ENCODE measurements at places on chromosomes 12 and 14.

GRCh38 chr12:39061576-39061975, 156.2 kb upstream of the CPNE8 start:
- no peak for DNase-seq

GRCh38 chr12:54294152-54294952, 6.5 kb downstream of the NFE2 start:
- no peak for DNase-seq

GRCh38 chr12:75447691-75448393, 32.7 kb upstream of the GLIPR1 start:
- no peak for DNase-seq

GRCh38 chr14:97977651-97978261, 1180.6 kb downstream of the VRK1 start:
- peak; percentile 53 for DNase-seq

- no peak for DNase-seq
Observed at GRCh38 chr14:39861229-39861600, 429.0 kb upstream of the FBXO33 start.

GRCh38 chr12:25725931-25726330, 172.8 kb upstream of the LMNTD1 start:
- DNase-seq: no peak

- DNase-seq: no peak
Observed at GRCh38 chr12:89492883-89493282, 31.7 kb downstream of the GALNT4 start.

- no peak for DNase-seq
Observed at GRCh38 chr14:92409043-92409442, 86.1 kb downstream of the SLC24A4 start.

GRCh38 chr14:91354979-91355685, 62.5 kb downstream of the CCDC88C start:
- DNase-seq: no peak

DNA sequence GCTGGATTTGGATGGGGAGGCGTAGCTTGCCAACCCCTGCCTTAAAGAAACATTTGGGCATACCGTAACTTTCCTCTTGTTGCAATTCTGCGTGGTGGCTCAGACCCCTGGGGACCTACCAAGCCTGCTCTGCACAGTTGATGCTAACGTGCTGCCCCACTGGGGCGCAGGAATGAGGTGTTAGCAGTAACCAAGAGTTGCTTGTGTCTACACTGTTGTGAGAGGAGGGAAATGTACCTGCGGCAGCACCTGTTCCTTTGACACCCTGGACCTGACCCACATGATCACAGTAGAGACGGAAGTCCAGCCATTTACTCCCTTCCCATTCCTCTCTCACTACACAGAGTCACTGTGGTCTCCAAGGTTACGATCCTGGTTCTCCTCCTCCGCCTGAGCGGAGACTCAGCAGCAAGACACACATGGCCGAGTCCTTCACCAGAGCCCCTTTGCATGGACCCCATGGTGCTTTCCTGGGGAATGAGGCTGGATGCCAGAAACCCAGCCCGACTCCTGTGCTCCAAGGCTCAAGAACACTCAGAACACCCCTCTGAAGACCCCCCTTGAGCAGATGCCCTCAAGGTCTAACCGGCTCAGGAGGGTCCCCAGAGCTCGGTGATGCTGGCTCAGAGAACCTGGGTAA, 84.8 kb downstream of the FBXL14 start:
- no peak for DNase-seq

DNA sequence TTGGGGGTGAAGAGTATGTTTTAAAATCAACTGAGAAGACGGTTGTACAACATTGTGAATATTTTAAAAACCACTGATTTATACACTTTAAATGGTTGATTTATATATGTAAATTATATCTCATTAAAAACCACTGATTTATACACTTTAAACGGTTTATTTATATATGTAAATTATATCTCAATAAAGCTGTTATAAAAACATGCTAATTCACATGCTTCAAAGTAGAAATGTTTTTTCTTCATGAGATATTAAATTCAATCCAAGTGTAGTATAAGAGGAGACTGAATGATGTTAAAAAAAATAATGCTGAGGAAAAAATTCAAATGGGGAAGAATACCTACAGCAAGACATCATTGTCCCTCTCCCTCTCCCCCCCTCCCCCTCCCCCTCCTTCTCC, 92.9 kb downstream of the ATXN2 start:
- DNase-seq: no peak

- no peak for DNase-seq
Observed at GRCh38 chr12:6953442-6954315, 2.5 kb downstream of the PTPN6 start.

- no peak for DNase-seq
Observed at GRCh38 chr12:98211909-98212695, 303.3 kb upstream of the TMPO start.

GRCh38 chr12:68631227-68631626, 20.5 kb downstream of the RAP1B start:
- DNase-seq: no peak

- no peak for DNase-seq
Observed at GRCh38 chr12:55246159-55246558, 1.8 kb downstream of the OR6C74 start.

- no peak for DNase-seq
Observed at GRCh38 chr12:96578526-96579125, 89.2 kb downstream of the CFAP54 start.

DNA sequence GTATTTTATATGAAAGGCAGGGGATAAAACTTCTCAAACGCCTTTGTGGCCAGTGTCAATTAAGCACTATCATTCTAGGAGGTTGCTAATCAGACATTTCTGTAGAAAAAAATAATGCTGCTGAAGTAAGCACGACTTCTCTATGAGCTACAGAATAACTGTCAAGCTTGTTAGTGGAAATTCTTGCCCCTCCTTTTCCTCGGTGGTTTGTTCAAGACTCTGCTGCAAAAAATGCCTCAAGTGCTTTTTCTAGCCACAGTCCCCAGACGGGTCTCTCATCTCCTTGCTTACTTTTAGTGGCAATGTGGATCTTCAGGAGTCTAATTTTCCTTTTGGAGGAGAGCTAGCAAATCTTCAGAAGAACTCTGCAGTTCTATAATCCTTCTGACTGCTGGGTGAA, 452.0 kb downstream of the FUT8 start:
- DNase-seq: no peak

DNA sequence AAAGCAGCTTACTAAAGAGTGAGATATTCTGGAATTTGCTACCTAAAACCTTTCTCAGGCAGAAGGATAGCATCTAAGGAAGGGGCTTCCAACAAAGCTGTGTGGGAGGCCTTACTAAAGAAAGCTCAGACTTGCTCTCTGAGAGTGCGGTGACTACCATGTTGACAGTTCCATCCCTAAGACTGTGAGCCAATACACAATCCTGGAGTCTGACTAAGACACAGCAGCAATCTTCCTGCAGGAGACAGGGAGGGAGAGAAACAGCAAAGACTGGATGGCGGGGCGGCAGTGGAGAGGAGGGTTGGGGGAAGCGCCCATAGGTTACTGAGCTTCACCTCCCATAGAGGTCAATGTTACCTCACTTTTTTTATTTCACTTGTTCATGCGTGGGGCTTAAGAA, 70.9 kb downstream of the KITLG start:
- DNase-seq: no peak

DNA sequence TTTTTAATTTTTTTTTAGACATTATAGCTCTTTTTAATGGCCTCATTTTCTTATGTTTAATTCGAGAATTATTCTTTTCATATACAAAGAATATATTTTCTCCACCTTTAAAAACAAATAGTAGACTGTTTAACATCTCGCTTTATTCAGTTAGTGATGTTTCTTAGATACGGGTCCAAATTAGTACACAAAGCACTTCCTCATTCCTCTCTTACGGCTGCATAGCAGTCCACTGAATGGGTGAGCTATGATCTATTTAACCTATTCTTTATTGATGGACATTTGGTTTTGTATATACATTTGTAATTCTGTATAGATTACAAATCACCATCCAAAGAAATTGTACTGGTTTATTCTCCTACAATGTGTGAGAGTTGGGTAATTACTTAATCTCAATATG, 8.3 kb upstream of the GPR162 start:
- no peak for DNase-seq

GRCh38 chr14:35809597-35809996, 502 bp upstream of the RALGAPA1 start:
- no peak for DNase-seq

DNA sequence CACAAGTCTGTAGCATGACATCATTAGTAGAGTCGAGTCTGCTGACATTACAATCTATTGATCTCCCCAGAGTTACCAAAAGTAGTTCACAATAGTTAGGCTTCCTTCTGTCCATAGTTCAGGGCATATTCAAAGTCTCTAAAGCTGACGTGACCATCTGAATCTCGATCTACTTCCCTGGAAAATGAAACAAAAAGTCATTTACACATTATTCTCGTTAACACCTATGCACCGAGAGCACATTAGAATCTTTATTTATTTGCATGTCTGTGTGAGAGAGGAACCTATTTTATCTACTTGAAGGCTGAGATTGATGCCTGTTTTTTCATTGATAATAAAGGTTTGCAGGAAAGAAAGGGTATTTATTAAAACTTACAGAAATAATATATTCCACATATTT, 157.4 kb downstream of the EFCAB11 start:
- DNase-seq: no peak

DNA sequence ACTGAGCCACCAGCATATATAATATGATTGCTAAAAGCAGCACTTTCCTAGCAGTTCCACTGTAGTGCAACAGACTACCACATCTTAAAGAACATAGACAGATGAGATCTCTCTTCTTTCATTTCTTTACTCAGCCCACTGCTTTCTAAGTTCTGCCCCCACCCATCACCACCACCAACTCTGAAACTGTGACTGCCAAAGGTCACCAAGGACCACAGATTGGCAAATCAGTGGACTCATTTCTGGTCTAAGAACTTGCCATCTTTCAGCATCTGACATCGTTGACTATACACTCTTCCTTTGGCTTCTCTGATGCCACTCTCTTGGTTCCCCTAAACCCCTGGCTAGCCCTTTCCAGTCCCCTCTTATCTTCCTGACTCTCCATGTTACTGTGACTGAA, 38.4 kb downstream of the IFNG start:
- no peak for DNase-seq

DNA sequence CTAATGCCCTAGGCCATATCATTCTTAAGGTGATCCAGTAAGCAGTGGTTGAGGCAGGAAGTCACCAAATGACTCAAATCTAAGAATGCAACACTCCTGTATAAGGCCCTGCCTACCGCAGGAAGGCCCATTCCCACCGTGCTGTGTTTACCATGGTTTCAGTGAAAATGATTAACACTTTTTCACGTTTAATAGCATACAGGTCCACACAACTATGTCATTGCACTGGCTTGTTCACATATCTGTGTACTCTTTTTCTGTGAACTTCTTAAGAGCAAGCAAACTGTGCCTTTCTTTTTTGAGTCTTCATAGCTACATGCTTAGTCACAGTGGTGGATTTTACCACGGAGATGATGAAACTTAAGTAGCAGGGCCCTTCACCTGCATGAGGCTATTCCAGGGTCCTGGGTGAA, 214.9 kb downstream of the CNTN1 start:
- DNase-seq: no peak

GRCh38 chr12:52674433-52674775, 5.8 kb downstream of the KRT1 start:
- no peak for DNase-seq

DNA sequence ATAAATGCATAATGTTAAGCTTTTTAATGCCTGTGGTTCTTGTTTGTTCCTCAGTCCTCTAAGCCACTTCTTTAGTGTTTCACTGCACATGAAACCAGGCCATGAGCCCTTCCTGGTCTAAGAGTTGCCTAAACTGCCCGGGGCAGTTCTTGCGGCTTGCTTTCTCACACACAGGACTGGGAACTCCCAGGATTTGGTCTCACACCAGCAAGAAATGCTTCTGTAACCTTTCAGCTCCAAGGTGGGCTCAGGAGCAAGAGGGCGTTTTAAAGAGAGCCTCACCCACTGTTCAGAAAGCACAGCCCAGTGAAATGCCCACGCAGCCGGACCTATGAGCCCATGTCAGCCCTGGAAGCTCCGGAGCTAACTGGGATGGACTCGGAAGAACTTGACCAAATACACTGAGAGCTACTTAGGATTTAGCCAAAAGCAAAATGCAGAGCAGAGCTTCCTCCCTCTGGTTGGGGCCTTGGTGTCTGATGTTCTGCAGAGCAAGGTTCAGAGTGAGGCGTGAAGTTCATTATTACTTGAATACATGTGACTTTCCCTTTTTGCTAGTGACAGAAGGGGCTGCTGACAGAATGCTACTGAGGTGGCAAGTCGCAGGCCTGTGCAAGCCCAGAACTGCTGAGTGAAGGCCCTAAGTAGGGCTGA, 23.4 kb downstream of the SLC25A29 start:
- no peak for DNase-seq

DNA sequence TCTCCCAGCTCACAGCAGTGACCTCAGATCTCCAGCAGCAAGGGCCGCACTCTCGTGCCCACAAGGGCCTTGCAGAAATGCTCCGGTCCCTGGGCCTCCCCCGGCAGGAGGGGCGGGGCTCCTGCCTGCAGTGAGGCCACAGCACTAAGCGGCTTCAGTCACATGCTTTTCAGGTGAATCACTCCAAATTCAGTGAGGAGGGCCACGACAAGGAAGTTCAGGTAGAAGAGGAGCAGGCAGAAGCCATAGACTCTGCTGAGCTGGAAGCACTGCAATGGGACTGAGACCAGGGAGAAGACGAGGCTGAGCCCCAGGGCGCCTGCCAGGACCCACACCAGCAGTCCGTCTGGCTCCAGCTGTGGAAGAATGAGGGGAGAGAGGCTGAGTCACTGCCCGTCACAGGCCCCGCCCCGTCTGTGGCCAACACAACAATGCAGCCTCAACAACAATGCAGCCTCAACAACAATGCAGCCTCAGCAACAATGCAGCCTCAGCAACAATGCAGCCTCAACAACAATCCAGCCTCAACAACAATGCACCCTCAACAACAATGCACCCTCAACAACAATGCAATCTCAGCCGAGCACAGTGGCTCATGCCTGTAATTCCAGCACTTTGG, 35.2 kb downstream of the SLC8B1 start:
- no peak for DNase-seq
